PC-3 (cell line): ENCODE measurements at places on chromosomes 11 and 22. TPM values are rescaled to one million over a fixed set of nuclear protein-coding genes. Genes with fewer than 3 reads are reported as not detected.

Gene INSC
- not detected in 2 replicates for total RNA-seq

GRCh38 chr22:30117256-30117655 is 37.0 kb downstream of the HORMAD2 start:
- DNase-seq = no peak

DNA sequence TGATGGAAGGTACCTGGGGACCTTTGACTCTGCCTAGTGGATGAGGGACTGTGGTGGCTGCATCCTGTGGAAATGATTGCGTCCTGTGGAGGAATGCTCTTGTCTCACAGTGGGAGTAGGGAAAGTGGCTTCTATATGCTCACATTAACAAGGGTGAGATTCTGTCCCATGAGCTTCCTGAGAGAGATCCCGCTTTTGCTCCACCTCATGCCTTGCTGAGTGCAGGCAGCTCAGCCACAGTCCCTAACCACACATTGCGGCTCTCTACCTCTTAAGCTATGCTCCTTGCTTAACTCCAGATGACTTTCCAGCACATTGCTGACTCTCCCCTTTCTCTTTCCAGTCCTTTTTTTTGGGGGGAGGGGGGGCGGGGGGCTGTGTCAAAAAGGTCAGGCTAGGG is 45.0 kb downstream of the TEAD1 start:
- no peak for DNase-seq

DNA sequence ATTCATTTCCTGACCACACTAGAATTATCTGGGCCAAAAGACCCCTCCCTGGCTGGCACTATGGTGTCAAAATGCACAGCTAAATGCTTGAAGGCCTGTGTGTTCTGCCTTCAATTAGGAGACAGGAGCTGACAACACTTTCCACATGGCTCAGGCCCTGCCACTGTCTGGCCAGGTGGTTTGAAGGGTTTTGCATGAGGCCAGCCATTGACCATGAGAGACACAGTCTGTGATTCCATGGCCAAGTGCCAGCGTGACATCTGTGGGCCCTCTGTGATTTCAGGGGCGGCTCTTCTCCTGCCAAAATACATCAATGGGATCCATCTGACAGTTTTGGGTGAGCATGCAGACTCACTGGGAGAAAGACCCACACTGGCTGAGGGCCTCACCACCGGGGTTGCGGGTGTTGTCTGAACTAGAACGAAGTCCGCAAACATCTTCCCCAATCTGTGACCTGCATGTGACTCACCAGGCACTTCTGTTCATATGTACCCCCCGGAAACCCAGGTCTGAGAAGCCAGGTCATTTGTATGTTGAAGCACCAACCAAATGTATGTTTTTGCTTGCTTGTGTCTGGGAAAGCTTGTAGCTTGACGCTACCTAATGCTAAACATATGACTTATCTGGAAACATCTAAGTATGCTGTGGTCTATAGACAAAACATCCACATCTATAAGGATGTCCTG is 20.7 kb upstream of the NAV2 start:
- DNase-seq = no peak

Gene DCHS1
- total RNA-seq = under 0.01 TPM in 1 of 2 replicates, not detected in the other

DNA sequence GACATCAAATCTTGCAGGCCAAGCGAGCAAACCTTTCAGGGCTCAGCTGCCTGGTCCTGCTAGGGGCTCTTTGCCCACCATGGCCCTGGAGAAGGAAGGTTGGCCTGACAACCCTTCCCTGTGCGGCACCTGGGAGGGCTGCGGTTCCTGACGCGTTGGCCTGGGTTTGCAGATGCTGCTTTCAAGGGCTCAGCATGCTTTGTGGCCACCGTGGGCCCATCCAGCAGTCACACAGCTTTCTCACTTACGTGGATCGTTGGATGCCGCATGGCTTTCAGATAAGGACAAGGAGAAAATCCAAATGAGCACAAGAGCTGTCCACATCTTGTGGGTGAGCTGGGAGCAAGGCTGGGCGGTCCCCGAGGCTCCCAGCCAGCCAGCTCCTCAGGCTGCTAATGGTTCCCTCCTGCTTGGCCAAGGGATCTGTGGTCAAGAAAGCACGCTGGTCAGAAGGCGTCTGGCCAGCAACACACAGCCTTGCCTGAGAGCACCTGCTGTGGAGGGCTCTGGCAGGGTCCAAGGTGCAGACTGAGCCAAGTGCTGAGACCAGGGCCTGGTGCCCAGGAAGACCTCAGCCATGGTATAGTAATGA is 8.2 kb downstream of the C11orf24 start:
- DNase-seq = no peak

GRCh38 chr11:78226684-78227680 is 38.3 kb downstream of the USP35 start:
- DNase-seq = no peak

Gene APOBEC3H
- 0.87 TPM in 1 of 2 replicates, not detected in the other for total RNA-seq

DNA sequence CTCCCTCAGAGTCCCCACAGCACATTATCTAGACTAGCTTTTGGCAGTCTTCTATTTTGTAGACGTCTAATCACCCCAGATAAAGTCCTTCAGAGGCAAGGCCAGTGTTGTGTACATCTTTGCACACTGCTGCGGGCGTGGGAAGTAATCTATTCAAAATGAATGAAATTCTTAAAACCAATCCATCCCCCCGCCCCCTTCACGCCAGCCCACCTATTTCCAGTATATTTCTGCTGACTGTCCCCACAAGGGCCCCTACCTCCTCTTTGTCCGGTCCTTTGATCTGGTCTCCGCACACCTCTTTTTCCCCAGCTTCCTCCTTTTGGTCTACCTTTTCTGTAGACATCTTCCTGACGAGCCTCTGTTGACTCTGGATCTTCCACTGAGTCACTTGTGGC is 375 bp downstream of the BSCL2 start:
- DNase-seq = peak; percentile 21

- no peak for DNase-seq
Measured at GRCh38 chr11:97856666-97857065, 1164.1 kb upstream of the CNTN5 start.

Gene SLC1A2
- 0.18 TPM in 1 of 2 replicates, not detected in the other for total RNA-seq

Gene FAM118B
- total RNA-seq = 17.0 and 24.3 TPM in 2 replicates

GRCh38 chr11:78460471-78460870 is 42.9 kb upstream of the GAB2 start:
- DNase-seq = peak; percentile 65

DNA sequence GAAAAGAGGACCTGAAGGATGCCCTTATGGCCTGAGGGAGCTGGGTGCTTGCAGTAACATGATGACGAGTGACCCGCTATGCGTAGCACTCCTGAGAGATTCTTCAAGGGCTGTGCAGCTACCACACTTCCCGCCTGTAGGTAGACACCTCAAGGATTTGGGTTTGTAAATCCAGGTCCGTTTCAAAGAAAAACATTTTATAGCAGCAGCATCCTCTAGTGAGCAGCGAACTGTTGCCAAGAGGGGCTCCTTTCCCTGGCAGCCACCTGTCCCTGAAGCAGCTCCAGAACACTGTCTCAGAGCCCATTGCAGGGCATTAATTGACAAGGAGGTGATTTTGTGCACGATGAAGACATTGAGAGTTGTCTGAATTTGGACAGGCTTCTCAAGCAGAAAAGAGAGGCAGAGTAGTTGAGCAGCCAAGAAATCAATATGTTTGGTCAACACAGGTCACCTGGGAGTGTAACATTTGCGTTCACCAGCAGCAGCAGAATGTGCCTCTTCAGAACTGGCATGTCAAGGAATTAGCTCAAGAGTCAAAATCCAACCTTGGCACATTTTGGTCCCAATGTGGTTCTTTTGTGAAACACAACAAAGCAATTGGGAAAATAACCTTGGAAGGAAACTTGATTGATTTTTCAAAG is 209.8 kb upstream of the MTNR1B start:
- no peak for DNase-seq

DNA sequence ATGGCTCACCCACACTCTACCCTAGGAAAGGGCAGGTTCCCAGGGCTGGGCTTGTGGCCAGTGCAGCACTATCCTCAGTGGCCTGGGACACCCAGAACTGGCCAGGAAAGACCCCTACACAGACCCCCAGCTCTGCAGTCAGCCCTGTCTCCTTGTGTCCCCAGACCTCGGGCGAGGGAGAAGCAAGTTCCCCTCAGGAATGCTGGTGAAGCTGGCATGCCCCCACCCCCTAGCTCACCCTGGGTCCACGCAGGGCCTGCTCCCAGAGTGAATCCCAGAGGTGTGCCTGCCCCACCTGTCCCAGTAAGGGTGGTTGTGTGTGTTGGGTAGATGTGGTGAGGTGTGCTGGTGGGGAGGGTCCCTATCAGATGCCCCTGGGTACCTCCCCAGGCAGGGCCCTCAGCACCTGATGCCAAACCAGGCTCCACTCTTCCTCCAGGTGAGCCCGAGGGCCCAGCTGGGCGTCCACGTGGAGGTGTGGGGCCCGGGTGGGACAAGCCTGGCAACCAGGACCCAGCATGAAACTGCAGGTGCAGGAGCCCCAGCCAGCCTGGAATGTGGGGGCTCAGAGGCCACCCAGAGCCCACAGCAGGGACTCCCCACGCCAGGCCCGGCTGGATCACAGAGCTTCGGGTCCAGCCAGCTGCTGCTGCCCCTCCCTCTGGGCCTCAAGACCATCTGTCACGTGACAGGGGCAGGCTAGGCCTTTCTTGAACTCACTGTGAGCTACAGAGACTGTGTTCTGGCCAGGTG is 48.4 kb upstream of the KCNQ1OT1 start:
- DNase-seq = no peak

DNA sequence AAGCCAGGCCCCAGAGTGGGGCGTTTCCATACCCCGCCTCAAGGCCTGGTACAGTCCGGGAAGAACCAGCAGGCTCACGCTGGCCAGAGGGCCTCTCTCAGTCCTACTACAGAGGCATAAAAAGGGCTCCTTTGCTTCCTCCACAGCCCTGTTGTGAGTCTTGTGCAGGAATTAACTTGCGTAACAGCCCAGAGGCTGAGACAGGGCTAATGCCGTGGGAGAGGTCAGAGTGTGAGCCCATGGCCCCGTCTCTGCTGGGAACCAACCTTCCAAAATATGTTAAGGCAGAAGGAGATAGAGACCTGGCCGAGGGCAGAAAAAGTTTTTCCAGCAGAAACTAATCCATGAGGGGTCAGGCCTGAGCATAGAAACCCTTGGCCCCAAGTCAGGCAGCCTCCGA is 19.9 kb upstream of the TMEM184B start:
- DNase-seq = no peak

GRCh38 chr22:19434401-19434800 is 2.1 kb downstream of the MRPL40 start:
- no peak for DNase-seq

DNA sequence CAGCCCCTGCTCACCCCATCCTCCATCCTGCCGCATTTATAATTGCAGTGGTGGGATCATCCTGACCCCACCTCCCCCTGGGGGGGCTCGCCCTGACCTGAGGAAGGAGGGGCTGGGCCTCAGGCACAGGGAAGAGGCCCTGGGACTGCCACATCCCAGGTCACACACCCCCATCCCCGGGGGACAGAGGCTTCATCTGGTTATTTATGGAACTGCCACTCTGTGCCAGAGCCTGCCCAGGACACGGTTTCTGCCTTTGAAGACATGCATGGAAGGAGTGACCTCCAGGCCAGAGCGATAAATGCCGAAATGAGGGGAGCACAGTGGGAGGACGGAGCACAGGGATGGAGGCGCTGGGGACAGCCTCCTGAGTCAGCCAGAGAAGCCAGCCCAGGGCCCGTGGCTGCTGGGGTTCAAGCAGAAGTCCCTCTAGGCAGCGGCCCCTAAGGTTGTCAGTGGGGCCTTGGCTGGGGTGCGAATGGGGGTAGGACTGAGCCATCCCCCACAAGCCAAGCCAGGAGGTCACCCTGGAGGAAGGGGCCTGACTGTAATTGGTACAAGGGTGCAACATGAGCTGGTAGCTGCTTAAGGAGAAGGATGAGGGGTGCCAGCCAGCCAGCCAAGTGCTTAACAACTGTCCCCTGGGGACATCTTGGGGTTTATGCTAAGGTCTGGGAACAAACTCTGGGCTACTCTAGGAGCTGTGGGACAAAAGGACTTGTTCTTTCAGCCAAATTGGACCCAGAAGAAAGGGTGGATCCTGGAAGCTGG is 51.4 kb upstream of the SHISAL1 start:
- no peak for DNase-seq

GRCh38 chr11:67673902-67674301 is 521 bp downstream of the ALDH3B2 start:
- DNase-seq = no peak

DNA sequence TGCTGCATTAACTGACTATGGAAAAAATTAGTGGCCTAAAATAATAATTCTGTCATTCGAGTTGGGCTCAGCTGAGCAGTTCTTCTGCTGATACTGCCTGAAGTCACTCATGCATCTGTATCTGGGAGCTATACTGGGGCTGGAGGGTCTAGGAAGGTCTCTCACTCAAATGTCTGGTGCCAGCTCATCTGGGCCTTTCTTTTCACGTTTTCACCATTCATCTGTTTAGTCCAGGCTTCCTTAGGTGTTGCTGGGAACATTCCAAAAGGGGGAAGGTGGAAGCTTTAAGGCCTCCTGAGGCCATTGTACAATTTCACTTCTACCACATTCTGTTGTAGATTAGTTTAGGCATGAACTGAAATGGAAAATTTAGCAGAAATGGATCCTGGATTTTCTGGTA is 28.0 kb downstream of the YAP1 start:
- DNase-seq = no peak

DNA sequence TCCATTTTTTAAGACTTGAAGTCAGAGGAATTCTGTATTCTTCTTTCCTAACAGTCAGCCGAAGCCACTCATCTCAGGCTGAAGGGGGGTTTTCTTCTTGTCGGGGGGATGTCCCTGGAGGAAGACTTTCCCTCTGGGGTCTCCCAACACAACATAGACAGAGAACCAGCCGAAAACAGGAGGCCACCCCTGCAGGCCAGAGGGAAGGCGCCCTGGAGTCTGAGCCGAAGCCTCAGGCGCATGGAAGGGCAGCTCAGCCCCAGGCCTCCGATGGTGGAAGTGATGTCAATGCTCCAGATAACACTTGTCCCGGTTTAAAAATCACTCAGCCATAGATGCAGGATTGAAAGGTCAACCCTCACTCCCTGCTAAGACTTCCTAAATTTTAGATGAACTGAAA is 1393.0 kb downstream of the TBC1D22A start:
- no peak for DNase-seq

DNA sequence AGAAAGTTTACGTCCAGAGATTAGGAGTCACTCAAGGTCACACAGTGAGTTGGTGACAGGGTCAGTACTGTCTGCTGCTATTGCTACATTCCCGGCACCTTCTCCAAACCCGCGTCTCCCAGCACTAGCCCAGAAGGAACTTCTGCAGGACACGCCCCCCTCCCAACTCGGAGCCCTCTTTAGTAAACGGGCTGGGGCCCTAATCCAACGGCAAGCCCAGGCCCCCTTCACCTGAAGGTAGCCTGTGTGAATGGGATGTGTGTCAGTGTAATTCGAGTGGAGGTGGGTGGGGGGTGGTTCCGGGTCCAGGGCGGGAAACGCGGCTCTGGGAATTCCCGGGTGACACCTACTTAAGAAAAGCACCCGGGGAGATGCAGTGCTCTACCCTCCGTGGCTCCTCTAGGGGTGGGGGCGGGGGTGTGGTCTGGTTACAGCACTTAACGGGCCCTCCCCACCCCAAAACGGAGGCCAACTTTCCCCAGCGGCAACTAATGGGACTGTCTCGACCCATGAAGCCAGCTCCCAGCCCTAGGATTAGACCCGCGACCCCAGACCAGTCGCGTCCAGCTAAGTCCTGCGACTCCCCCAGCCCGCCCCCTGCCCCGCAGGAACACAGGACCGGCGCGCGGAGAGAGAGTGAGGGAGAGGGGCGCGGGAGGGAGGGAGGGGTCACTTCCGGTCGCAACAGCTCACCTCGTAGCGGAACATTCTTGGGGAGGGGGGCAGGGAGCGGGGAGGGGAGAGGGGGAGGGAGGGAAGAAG is 468 bp downstream of the PATL1 start:
- peak; percentile 37 for DNase-seq

Gene SEZ6L
- total RNA-seq = not detected in 2 replicates

- DNase-seq = peak; percentile 81
Measured at GRCh38 chr11:68302670-68303069, 9.7 kb upstream of the LRP5 start.

- DNase-seq = no peak
Measured at GRCh38 chr11:93589347-93589746, 46.2 kb upstream of the SMCO4 start.
